ENCODE measurements at places on chromosomes 7 and 10.
A peak's percentile ranks its signal among the peaks of the same experiment; 100 is the strongest.

DNA sequence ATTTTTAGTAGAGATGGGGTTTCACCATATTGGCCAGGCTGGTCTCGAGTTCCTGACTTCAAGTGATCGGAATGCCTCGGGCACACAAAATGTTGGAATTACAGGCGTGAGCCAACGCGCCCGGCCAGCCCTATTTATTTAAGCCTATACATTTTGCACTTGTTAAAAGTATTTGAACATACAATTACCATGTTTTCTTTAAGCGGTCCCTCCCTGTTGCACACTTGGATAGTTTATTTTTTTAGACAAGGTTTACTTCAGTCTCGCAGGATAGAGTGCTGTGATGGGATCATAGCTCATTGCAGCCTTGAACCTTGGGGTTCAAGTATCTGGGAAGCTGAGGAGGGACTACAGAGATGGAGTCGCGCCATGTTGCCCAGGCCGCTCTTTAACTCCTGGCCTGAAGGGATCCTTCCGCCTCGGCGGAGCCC, 35.7 kb upstream of the SRRM3 start:
- no peak for DNase-seq

GRCh38 chr7:117645481-117646165, 165.8 kb downstream of the CFTR start:
- DNase-seq, result no peak

DNA sequence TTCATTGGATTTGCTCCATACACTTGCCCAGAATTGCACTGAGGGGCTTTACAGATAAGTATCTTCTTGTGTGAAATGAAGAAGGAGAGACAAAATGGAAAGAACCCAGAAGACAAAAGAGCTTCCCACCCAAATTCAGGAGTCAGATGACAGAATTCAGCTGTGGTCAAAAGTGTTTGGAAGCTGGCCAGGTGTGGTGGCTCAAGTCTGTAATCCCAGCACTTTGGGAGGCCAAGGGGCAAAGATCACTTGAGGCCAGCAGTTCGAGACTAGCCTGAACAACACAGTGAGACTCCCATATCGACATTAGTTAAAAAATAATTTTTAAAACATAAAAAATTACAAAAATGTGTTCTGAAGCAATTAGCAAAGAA, 27.1 kb downstream of the DUSP5 start:
- DNase-seq, result no peak

DNA sequence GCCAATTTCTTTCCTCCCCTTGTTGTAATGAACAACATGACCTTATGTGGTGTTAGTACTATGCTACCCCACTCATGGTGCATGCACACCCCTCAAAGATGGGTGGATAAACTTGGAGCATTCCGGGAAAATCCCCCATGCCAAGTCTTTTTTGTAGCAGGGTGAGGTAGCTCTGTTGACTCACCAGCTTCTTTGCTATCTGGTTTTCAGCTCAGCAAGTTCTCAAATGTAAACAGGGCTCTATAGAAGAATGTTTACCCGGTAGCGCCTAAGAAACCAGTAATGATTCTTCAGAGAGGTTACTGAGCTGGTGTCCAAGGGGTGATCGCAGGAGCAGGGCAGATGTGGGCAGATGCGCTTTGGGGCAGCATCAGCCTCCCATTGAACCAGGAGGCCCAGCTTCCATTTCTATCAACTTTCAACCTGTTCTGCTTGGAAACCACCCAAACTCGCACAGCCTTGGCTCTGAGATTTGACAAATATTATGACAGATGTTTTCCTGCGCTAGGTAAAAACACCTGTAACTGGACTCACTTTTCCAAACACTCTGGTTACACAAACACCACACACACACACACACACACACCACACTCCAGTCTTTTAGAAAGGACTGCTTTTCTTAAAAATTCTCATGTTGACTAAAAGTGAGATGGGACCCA, 87.8 kb downstream of the ZRANB1 start:
- DNase-seq, result no peak

- DNase-seq, result no peak
These were observed 25.2 kb downstream of the HIPK2 start for GRCh38 chr7:139752604-139753003.

GRCh38 chr10:64558094-64558835, 1037.1 kb downstream of the REEP3 start:
- DNase-seq, result no peak

GRCh38 chr10:93873420-93874115, 20.2 kb upstream of the SLC35G1 start:
- DNase-seq, result no peak

DNA sequence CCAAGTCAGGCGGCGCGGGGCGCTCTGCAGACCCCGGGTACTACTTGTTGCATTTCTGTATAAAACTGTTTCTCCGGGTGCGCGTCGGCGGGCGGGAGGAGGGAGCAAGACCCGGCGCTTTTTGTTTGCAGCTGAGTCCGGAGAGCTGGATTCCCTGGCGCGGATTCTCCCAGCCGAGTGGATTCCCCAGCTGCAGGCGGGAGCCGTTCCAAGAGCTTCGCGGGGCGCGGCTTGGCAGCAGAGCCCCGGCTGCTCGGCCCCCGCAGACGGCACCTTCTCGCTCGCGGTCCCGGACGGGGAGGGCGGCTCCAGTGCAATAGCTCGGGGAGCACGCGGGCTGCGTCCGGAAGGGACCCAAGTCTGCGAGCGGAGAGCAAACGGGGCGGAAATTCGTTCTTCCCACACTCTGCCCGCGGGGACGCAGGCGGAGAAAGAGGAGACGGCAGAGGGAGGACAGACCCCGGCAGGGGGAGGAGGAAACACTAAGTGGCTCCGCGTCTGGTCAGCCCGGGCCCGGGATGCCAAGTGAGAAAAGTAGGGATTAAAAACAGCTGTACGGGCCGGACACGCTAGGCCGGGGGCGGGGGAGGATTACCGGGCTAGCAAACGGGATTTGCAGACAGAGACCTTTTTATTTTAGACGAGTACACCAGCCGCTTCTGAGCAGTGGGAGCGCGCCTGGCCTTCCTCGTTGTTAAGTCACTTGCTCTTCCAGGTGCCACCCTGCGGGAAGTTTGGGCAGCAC, at the start of gene TRIL:
TSS of gene TRIL (minus strand) at position 96 of the 745 bp plus-strand sequence. CDS start 284 bp downstream, outside the sequence.
- peak; percentile 70 for DNase-seq

DNA sequence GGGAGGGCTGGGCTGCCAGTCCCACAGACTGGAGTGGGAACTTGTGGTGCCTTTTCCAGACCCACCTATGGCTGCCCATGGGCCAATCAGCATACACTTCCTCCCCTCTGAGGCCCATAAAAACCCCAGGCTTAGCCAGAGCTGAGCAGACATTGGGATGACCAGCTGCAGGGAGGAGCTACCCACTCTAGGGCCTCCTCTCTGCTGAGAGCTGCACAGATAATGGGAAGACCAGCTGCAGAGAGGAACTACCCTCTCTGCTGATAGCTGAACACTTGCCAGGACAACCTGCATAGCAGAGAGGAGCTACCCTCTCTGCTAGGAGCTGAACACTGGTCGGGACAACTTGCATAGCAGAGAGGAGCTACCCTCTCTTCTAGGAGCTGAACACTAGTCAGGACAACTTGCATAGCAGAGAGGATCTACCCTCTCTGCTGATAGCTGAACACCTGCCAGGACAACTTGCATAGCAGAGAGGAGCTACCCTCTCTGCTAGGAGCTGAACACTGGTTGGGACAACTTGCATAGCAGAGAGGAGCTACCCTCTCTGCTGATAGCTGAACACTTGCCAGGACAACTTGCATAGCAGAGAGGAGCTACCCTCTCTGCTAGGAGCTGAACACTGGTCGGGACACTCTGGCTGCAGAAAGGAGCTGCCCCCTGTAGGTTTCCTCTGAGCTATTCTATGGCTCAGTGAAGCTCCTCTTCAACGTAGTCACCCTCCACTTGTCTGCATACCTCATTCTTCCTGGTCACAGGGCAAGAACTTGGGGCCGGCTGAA, 88.3 kb upstream of the CACUL1 start:
- DNase-seq, result no peak

- no peak for DNase-seq
These were observed 148.1 kb upstream of the GDF10 start for GRCh38 chr10:47151920-47152319.

DNA sequence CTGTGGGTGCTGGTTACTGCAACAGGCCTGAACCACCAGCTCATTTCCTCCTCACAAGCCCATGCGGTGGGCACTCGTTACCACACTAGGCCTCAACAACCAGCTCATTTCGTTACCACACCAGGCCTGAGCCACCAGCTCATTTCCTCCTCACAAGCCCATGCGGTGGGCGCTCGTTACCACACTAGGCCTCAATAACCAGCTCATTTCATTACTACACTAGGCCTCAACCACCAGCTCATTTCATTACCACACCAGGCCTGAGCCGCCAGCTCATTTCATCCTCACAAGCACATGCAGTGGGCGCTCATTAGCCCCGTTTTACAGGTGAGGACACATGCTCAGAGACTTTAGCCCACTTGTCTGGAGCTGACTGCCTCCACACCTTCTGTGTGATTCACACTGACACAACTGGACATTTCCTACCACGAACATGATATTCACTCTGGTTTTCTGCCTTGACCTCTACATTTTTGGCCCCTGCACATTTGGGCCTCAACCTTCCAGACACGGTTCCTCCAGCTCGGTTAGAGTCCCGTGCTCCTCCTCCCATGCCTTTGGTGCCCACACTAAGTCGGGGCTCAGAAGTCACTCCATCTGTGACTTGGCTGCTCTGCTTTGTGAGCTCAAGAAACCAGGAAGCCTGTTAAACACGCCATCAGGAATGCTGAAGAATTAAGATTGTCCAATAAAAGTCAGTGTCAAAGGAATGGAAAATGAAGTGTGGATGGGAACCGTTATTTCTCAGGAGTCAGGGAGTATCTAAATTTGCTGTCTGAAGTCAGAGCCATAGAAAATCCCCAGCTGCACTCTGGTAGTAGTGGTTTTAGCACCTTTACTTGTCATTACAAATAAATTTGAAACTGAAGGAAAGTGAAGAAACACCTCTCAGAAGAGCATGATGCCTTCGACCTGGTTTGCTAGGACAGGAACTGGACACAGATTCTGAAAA, 55.8 kb upstream of the LANCL2 start:
- no peak for DNase-seq

DNA sequence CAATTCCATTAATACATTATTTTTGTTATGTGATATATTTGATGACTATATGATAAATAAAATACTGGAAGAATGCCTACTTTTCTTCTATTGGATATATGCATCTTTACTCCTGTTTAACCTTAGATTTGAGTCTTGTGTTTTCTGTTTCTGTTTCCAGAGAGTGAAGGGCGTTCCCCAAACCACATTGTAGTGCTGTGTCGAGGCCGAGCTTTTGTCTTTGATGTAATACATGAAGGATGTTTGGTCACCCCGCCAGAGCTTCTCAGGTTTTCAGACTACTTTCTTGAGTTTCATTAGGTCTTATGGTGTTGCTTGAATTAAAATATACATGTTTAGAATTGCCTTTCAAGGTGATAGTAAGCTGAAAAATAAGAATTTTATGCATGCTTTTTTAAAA, 23.8 kb downstream of the CROT start:
- DNase-seq, result no peak

DNA sequence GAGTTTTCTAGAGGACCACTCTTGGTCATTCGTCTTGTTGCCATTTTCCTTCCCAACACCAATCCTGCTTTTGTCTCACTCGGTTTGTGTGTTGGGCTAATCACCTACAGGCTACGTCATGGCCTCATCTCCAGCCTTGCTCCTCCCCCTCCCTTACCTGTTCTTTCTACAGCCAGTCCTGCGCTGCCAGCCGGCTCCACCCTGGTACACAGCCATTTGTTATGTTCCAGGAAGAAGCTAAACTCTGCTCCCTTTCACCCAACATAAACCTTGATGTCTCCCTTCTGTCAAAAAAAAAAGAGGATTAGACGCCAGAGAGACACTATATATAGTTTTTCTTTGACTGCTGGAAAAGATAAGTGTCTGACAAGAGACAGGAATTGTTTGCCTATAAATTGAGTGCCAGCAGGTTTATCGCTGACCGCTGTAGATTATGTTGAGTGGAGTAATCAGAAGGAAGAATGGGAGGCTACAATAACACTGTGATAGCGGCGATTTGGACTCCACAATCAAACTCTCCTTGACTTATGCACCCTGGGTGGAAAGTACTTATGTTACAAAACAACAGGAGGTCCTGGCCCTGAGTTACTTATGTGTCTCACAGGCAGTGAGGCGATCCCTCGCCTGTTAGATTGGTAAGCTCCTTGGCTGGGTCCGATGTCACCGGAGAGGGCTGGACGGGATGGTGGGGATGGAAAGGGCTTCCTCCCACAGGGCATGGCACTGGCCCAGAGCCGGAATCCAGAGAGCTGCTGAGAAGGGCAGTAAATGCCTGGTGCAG, 171.3 kb upstream of the BMPER start:
- peak; percentile 41 for DNase-seq

DNA sequence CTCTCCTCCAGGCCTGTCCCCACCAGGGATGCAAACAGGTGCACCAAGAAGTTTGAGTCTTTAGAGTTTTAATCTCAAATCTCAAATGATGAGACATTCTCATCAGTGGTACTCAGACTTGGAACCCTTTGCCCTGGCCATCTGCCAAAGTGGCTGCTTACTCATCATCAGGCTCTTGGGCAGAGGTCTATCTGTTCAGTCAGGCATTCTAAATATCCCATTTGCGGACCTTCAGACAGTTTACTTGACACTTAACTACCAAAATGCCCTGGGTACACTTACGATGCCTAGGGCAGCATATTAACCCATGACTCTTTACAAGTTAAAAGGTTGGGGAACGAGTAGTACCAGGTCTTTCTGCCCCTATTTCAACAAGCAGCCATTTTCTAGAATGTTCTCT, 61.2 kb upstream of the YAE1 start:
- no peak for DNase-seq

Data from right renal pelvis (tissue), 4 donors.